ENCODE measurements at places on chromosomes 1 and 21.

DNA sequence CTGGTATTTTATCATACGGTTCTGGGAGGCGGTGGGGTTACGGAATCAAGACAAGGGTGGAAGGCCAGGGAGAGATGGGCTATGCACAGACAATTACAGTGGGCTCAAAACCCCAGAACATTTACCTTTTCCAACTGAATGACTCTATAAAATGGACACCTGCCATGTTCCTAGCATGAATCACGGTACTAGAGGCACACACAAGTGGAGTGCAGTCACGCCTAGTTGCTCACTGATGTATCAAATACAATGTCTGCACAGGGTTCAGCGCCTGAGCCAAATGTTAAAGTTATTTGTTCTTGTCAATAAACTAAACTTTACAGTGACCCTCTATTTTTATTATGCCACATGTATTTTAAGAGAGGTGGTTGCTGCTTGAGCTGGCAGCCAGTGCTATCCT is 121.4 kb downstream of the ATG4C start:
- DNase-seq, result peak; percentile 28

DNA sequence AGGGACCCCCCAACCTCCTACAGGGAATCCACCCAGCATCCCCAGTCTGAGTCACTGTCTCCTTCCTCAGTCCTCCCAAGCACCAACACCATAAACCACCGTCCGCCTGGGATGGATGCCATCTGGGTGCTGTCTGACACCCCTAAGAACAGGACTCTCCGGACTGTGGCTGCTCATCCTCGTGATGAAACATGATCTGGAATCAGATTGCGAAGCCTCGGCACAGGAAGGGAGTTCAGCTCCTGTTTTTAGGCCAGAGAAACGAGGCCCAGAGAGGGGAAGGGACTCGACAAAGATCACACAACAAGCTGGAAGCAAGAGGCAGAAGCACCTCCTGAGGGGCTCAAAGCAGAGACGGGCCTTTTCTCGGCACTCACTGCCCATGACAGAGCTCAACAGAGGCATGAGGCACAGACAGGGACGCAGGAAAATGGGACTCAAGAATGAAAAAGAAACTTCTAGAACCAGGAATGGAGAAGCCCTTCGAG is 8.4 kb downstream of the KCNN3 start:
- DNase-seq, result no peak

DNA sequence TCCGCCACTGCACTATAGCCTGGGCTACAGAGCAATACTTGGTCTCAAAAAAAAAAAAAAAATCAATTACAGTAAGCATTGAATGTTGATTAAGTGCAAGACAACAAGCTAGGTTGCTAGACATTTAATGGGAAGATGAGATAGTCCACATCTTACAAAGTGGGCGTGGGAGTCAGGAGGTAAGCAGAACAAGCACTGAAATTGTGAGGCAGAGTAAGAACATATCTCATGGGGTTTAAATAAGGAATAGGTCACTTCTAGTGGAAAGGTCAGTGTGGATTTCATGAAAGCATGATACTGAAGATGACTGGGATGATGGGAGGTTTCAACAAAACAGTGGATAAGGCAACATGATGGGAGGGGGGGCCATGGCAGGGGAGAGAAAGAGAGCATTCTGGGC is 1.9 kb upstream of the OLFML2B start:
- no peak for DNase-seq

DNA sequence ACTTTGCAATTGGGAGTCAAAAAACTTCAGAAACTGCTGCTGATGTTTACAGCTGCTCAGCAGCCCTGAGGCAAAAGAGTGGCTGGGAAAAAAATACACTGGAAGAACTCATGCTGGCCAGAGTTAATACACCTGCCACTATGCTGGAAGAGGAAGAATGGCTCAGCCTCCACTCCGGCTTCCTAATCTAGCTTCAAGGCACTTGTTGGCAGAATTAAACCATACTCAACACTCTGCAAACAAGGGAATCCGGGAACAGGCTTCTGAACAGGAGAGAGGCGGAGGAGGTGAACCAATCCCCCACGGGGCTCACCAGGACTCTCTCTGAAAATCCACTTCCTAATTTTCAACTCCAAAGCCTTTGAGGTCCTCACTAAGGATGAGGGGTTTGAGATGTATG is 120.1 kb downstream of the CCDC185 start:
- DNase-seq, result no peak

GRCh38 chr1:177945943-177946650 is 23.8 kb downstream of the SEC16B start:
- peak; percentile 33 for DNase-seq

DNA sequence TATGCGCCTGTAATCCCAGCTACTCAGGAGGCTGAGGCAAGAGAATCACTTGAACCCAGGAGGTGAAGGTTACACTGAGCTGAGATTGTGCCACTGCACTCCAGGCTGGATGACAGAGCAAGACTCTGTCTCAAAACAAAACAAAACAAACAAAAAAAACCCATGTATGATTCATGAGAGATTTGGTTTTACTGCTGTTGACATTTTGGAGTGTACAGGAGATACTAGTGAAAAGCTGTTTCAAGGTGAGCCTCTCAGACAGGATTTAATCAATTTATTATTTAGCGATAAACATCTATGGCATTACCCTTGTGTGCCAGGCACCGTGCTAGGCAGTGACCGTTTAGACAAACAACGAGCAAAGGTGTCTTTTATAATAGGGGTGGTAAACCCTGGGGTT is 16.5 kb downstream of the LHX4 start:
- no peak for DNase-seq

DNA sequence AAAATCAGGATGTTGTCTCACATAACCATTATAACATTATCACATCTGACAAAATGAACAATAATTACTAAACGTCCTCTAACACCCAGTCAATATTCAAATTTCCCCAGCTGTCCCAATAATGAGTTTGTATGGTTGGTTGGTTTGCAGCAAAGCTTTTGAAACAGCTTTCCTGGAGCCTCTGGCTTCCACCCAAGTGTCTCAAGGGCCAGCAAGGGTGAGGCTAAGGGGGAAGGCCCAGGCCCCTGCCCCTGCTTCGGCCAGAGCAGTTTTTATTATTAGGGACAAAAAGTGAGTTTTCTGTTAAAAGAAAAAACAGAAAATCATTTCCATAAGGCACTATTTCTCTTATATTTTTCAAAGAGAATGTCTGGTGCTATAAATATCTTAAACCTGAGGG is 19.1 kb upstream of the AVPR1B start:
- DNase-seq, result no peak

DNA sequence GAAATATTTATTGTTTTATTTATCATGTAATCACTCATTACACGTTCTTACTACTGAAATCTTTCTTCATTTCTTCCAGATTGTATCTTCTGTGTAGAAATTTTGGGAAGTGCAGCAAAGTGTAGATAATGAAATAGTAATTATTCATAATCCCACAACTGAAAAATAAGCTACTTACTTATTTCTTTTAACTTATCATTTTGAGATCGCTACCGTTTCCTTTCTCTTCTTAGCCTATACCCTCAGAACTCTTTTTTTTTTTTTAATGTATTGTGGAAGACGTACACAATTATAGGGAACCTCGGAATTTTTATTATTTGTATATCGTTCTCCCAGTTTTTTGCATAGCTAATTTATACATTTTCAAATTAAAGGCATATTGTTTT is 518 bp upstream of the FH start:
- DNase-seq, result no peak

DNA sequence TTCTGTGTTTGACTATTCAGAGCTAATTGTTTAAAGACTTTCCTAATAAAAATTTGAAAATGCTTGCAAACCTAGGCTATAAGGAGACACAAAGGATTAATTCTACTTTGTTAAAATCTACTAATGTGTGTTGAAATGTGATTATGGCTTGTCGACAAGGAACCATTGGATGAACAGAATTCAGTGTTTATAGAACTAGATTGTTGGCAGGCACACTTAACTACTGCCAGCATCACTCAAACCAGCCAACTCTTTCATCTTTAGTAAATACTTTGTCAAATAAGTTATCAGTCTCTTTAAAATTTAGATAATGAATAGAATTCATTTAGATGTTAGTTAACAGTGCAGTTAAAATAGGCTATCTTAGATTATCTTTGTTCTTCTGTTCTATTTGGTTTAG is 27.6 kb downstream of the HS2ST1 start:
- peak; percentile 20 for DNase-seq

DNA sequence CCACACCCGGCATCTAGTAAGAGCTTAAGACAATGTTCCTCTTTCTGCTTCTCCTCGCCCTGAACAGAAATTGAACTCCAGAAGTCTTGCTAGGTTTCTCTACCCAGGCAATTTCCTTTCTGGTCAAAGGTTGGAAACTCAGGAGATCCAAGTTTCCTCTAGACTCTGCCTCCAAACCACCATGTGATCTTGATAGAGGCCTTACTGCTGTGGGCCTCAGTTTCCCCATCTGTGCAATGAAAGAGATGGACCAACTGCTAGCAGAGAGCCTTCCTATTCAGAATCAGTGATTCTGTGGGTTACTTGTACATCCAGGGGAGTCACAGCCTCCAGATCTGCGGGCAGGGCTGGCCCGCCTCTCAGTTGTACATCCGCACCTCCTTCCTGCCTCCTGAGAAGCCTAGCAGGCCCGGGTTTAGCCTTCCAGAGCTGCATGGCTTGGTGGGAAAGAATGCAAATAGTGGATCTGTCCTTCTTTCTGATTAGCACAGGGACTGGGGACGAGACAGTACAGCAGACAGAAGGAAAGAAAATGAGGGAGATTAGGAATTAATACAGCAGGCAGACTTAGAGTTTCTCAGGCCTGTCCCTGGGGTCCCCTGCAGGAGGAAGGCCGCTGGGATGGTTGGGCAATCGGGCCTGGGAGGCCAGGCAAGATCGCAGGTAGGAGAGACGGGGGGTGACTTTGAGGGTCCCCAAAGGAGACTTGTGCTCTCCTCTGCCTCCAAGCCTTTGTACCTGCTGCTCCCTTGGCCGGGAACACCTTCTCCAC is 83.9 kb downstream of the PAX7 start:
- no peak for DNase-seq

GRCh38 chr1:189315035-189315901 is 1162.4 kb downstream of the BRINP3 start:
- DNase-seq, result no peak

DNA sequence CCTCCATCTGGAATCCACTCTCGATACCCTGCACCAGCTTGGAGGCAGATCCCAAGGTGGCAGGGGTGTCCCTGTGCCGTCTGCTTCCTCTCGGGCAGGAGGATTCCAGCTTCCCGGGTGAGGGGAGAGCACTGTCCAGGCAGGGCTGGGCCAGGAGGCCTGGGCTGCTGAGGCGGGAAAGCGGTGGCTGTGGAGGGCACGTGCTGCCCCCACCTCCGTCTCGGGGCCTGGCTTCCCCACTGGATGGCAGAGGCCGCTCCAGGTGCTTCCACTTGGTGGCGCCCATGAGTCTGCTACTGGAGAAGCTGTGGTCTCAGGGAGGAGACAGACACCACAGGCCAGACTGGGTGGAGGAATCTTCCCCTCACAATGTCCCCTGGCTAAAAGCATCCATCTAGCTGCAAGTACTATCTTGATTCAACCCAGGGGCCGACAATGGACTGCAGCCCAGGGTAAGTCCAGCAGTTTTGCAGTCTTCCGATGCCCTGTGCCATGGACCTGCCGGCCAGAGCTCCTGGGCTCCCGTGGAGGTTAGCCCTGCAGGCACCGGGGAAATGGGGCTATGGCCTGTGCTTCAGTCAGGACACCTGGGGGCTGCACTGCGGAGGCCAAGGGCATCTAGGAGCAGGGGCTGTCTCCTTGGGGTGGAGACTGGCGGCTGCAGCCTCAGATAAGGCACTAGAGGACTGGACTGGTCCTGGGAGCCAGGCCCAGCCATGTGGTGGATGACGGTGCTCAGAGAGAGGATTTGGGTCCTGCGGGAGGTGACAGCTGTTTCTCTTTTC is 41.3 kb upstream of the EIF4G3 start:
- no peak for DNase-seq

DNA sequence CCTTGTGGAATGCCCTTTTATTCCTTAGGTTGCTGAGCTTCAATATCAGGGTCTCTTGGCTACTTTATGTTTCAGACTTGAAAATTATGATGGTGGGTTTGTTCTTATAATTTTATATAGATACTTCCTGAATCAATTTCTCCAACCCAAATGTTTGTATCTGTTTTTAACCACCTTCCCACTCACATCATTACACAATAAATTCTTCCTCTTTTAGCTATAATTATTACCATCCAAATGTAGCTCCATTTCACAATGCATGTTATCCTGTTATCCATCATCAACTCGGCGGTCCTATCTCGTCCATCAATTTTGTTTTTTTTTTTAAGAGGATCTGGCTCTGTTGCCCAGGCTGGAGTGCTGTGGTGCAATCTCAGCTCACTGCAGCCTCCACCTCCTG is 357.6 kb upstream of the ZP4 start:
- DNase-seq, result no peak

DNA sequence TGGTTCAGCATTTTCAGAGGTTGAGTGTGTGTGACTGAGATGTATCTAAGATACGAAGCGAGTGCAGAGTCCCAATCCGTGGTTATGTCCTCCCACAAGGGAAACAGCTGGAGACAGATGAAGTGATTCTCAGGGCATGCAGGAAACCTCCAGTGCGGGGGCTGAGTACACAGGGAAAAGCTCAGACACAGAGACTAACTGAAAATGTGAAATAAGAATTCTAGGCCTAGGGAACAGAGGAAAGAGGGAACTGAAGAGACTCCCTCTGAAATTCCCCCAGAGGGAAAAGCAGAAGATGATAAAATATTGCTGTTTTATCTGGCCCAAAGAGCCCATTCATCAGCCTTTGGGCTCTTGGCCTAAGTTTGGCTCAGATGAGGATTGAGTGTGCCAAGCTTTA is 116.8 kb downstream of the LRRC53 start:
- DNase-seq, result no peak

- DNase-seq, result no peak
Observed at GRCh38 chr1:113147073-113147625, 74.2 kb downstream of the LRIG2 start.

DNA sequence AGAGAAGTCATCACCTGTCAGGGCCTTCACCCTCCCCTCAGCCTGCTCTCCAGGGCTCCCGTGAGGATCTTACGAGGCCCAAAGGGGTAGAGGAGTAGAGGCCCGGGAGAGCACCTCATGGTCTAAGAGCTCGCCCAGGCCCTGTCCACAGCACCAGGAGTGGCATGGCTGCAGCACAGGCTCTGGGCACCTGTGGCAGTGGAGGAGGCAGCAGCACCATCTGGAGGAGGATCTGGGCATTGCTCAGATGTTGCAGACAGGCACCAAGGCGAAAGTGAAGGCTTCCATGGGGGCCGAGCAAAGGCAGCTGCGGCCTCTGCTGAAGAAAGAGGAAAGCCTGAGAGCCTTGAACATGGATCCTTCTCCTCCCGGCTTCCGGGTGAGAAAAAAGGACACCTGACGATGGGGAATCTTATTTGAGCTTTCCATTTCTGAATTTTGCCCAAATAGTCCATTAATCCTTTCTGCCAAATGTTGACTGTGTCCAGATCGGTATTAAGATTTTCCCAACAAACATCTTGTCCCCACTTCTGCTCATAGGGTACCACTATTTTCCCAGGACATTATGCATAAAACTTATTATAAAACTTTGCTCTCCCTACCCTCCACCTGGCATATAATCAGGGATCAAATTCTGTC is 604.7 kb downstream of the PTPRC start:
- DNase-seq, result peak; percentile 56

- no peak for DNase-seq
Observed at GRCh38 chr1:156582388-156583017, 3.0 kb downstream of the TTC24 start.

- DNase-seq, result no peak
Observed at GRCh38 chr1:23215751-23216449, 1.4 kb downstream of the HTR1D start.

All from NCI-H446 treated with DMSO at 0.1 percent for 48 hours (cell line).